ENCODE measurements at places on chromosomes 6 and 20.

DNA sequence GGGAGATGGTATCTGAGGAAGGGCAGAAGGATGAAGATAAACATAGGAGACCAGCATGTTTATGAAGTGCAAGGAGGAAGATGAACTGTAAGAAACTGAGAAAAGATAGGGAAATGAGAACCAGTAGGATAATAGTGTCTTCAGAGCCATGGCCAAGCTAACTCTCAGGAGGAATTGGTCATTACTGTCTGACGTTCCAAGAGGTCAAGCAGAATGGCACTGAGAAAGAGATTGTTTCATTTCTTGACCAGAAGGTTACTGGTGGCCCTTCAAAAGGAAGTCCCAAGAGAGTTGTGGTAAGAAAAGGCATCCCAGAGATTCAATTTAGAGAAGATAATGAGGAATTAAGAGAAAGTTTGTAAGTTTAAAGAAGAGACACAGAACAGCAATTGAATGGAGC lies 47.5 kb downstream of the EYA4 start:
- DNase-seq, result no peak

DNA sequence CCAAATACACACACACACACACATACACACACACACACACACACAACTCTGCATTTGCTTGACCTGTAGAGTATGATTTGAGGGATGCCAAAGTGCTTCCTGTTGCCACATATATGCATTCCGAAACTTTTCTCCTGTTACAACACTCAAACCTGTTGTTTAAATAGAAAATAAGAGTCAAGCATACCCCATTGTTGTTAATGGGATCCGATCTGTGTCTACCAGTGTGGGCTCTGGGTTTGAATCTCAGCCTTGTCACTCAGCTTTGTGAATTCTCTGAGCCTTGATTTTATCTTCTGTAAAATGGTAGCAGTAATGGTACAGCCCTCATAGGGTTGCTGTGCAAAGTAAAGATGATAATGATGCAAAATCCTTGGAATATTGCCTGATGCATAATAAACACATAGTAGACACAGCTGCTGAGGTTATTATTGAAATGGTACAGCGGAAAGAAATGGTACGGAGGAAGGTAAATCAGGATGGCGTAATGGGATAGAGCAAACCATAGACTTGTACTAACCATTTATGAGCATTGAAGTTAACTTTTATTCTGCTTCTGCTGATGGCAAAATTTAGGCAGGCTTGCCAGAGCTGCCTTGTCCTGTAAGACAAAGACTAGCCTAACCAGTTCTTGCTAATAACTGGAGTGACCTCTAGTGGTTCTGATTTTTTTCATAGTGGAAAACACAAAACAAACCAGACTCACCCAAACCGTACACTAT lies 113.5 kb upstream of the PHACTR1 start:
- DNase-seq, result no peak

- DNase-seq, result no peak
Measured at GRCh38 chr6:100693249-100693927, 187.7 kb downstream of the ASCC3 start.

GRCh38 chr6:44001318-44002066 lies 125.8 kb downstream of the MRPL14 start:
- DNase-seq, result no peak

GRCh38 chr20:53914781-53915445 lies 155.5 kb downstream of the BCAS1 start:
- DNase-seq, result no peak

DNA sequence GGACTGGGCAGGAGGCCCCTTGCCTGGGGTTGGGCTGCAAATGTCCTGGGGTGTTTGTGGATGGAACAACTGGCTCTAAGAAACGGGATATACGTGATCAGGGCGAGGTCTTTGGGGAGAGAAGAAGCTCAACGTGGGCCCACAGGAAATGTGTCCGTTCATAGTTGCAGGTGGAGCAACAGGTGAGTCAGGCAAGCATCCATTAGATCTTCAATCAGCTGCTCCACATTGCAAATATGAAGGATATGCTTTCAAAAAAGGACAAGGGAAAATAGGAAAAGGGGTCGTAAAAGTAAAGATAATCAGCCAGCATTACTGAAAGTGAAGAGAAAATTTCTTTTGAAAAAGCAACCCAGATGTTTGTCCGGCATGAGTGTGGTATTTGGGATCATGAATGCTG lies 251.0 kb downstream of the CDH4 start:
- DNase-seq, result no peak

GRCh38 chr20:34324541-34324940 lies 21.4 kb upstream of the AHCY start:
- no peak for DNase-seq

DNA sequence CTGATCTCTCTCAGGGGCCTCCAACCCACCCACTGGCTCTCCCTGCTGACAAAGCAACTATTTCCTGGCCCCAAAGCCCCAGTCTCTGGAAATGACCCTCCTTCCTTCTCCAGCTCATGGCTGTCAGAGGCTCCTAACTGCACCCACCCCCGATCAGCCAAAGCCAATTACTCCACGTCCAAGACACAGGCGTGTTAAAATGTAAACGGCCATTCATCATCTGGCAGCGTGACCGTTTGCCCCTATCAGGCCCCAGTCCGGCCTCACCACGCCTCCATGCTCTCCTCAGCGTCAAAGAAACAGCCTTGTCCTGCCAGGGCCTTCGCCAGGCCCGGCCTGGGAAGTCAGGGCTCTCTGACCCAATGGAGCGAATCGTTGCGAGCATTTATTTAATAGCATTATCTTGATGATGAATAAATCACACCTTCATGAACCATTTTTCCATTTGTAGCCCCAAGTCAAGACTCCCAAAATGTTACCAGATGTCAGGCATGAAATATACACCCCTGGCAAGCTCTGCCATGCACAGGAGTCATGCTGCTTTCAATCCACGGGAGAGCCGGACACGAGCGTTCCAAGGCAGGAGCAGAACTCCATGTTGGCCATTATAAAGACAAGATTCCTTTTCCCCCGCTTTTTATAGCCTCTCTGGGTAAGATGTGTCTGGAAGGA lies 17.7 kb downstream of the RIPOR3 start:
- DNase-seq, result no peak

DNA sequence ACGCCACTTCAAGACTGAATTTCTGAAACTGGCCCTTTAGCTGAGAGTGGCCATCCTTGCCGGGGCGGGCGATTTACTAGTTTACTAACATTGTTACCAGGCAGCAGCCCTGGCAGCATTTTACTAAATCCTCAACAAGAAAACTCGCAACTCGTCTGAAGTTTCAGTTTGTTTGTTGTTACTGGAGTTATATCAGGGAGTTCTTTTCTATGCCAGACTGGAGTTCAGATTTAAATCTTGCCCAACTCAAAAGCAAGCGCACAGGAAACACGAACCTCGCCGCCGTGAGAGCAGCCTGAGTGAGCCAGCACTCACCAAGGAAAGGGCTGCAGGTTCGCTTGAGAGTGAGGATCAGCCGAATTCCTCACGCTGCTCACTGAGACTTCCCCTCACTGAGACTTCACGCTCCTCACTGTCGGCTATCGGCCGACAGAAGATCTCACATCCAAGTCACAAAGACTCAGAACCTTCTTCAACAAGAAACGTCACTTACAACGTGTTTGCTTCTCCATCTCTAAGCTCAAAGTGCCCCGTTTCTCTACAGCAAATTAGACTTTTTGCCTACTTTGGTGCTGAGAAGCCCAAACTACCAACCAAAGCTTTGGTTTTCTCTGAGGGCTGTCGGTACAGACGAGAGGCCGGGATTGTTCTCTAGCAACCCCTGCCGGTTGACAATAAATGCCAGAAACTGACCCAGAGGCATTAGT lies 78.9 kb downstream of the OLIG3 start:
- peak; percentile 42 for DNase-seq

DNA sequence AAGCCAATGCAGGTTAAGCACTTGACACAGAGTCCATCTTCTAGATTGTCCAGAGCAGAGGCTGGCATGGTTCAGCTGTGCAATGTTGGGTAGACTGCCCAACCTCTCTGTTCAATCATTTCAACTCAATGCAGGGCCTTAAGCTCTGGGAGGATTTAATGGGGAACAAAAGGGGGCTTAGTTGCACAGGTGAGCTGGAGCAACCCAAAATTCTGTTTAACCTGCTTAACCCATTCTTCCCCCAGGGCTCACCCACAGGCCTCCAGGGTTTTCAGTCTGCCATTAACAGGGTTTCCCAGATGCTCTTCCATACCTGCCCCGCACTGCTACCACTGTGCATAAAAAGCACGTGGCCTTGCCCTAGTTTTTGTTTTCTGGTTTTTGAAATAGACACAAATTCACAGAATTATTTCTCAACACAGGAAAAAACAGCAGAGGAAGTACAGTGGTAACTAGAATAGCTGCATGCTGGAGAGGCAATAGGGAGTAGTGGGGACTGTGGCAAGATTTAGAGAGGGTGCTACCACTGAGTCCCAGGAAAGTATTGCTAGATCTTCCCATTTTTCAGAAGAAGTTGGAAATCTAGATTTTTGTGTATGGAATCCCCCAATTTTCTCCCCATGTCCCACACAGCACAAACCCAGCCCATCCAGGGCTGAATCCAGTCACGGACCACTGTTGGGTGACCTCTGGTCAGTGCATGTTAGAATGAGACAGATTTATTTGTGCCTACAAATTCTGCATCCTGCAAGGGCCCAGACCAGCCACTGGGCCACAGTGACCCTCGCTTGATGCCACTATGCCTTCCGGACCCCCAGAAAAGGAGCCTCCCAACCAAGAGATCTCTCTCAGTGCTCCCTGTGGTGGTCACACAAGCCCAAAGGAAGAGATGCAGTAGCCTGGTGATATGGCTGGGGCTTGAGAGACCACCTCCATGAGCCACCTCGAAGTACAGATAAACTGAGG lies 4.6 kb downstream of the PTGIS start:
- DNase-seq, result no peak

Data from stimulated activated CD8-positive, alpha-beta memory T cell treated with anti-CD3 and anti-CD28 coated beads, Interleukin-15, amount 100 ng/mL, for 1 hour (primary cell).